ENCODE measurements at places on chromosomes 3 and 15. TPM values are rescaled to one million over a fixed set of nuclear protein-coding genes. Genes with fewer than 3 reads are reported as not detected.

GOLGA6L7 gene
- not detected for total RNA-seq

- H3K27me3 ChIP-seq, result no peaks in the 10 kb centered on the region
- no peak for DNase-seq
- H3K4me1 ChIP-seq, result no peaks in the 10 kb centered on the region
- no peak overlapping the region for H3K4me3 ChIP-seq
- H3K36me3 ChIP-seq, result no peaks in the 10 kb centered on the region
Observed at GRCh38 chr3:132925256-132925930, 112.8 kb upstream of the TMEM108 start.

GRCh38 chr3:192818126-192818525 is 90.8 kb upstream of the FGF12 start:
- H3K27me3 ChIP-seq, result no peaks in the 10 kb centered on the region
- H3K4me1 ChIP-seq, result peaks cover 10% of the 10 kb centered on the region
- no peak for DNase-seq
- H3K27ac ChIP-seq, result no peak overlapping the region

DNA sequence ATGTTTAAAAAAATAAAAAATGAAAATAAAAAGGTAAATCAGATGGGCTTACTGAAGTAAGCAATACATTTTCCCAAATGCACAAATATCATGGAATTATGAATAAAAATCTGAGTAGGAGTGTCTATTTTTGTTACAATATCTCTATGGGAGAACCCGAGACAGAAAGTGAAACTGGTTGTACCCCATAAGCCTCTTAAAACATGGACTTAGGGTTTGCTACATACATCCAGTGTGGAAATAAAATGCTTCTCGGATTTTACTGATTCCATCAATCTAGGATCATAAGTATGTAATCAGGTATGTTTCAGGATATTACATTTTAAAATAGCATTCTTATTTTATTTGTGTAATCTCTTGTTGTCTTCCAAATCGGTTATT is 177.8 kb upstream of the CDIN1 start:
- H3K4me1 ChIP-seq, result no peaks in the 10 kb centered on the region
- no peak overlapping the region for H3K4me3 ChIP-seq
- no peaks in the 10 kb centered on the region for H3K27me3 ChIP-seq
- H3K36me3 ChIP-seq, result no peaks in the 10 kb centered on the region

DNA sequence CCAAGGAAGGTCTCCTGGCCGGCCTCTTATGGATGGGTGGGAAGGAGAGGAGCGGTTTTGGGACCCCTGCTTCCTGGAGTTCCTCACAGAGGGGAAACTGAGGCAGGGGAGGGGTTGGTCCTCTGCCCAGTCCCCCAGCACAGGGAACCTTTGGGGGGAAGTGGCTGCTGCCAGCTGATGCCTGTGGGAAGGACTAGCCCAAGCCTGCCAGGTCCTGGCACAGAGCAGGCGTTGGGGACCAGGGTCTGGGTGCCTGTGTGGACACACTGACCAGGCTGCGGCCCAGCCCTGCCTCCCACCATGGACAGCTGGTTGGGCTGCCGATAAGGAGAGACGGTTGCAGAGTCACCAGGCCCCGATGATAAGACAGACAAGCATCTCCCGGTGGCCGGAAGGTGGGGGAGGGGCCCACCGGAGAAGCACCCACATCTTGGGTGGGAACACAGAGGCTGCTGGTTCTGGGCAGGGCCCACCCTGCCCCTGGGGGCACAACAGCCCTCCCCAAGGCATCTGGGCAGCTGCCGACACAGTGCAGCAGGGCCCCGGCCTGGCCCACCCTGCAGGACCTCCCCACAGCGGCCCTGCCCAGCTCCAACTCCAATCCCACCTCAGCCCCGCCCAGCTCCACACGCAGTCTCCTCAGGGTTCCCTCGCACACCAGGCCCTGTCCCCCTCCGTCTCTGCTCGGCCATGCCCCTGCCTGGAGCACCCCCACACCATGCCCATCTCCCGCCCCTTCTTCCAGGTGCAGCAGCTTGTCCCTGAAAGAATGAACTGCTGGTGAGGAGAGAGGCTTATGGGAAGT is 50.7 kb downstream of the DNAJB8 start:
- no peaks in the 10 kb centered on the region for H3K4me1 ChIP-seq
- no peak for DNase-seq
- H3K36me3 ChIP-seq, result no peaks in the 10 kb centered on the region
- no peak overlapping the region for H3K27ac ChIP-seq
- no peak overlapping the region for H3K4me3 ChIP-seq

DNA sequence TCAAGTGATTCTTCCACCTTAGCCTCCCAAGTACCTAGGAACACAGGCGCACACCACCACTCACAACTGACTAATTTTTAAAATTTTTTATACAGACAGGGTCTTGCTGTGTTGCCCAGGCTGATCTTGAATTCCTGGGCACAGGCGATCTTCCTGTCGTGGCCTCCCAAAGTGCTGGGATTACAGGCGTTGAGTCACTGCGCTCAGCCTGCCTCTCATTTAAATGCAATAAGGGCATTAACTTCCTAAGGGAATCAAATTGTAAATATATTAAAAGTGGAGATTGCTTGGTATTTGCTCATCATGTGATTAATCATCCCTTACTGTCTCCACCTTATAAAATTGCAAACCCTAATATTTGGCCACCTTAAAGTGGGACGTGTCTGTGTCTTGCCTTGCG is 65.2 kb downstream of the PGPEP1L start:
- H3K27me3 ChIP-seq, result no peaks in the 10 kb centered on the region
- peaks cover 4% of the 10 kb centered on the region for H3K4me1 ChIP-seq
- H3K27ac ChIP-seq, result no peak overlapping the region
- H3K4me3 ChIP-seq, result no peak overlapping the region

- H3K36me3 ChIP-seq, result no peaks in the 10 kb centered on the region
- peak overlapping the region; percentile 60 for H3K27ac ChIP-seq
- H3K4me3 ChIP-seq, result no peak overlapping the region
- no peak for DNase-seq
Observed at GRCh38 chr3:182420741-182421140, 372.6 kb upstream of the ATP11B start.
